Epithelial cell of umbilical artery (primary cell): ENCODE measurements at places on chromosomes 7 and 10. TPM values are rescaled to one million over a fixed set of nuclear protein-coding genes. Genes with fewer than 3 reads are reported as not detected.

The CYP26A1 gene
- 0.76 TPM in 1 of 2 replicates, not detected in the other for total RNA-seq

The STX1A gene
- 7.4 and 21.1 TPM in 2 replicates for total RNA-seq

The FOXP2 gene
- total RNA-seq = 0.61 and 0.65 TPM in 2 replicates

The MINDY3 gene
- total RNA-seq = 26.1 and 27.0 TPM in 2 replicates

The SLC18A3 gene
- not detected in 2 replicates for total RNA-seq

The EBLN1 gene
- not detected in 2 replicates for total RNA-seq

The HECTD2 gene
- 3.9 and 7.3 TPM in 2 replicates for total RNA-seq

The PRF1 gene
- total RNA-seq = not detected in 2 replicates

The BBIP1 gene
- total RNA-seq = 23.4 and 36.9 TPM in 2 replicates

The CPA2 gene
- total RNA-seq = not detected in 2 replicates

The FGFR2 gene
- total RNA-seq = 0.30 and 0.32 TPM in 2 replicates

The PLCE1 gene
- under 0.01 TPM in 2 replicates for total RNA-seq

The OR2A1 gene
- under 0.01 TPM in 2 replicates for total RNA-seq

The TRDMT1 gene
- total RNA-seq = 6.2 and 7.3 TPM in 2 replicates

The GBX1 gene
- not detected in 2 replicates for total RNA-seq

The TSPAN13 gene
- total RNA-seq = 13.1 and 32.5 TPM in 2 replicates

The ZNF488 gene
- total RNA-seq = not detected in 2 replicates

The PHYHIPL gene
- under 0.01 TPM in 1 of 2 replicates, not detected in the other for total RNA-seq

The KIAA1217 gene
- 1.1 and 2.6 TPM in 2 replicates for total RNA-seq

The A1CF gene
- not detected in 2 replicates for total RNA-seq

The UCMA gene
- total RNA-seq = not detected in 2 replicates

The SEC61A2 gene
- total RNA-seq = 3.2 and 13.7 TPM in 2 replicates

The ANKRD30A gene
- total RNA-seq = not detected in 2 replicates

The NKX2-3 gene
- 4.4 and 5.2 TPM in 2 replicates for total RNA-seq

The VSTM2A gene
- total RNA-seq = not detected in 2 replicates

The OR6V1 gene
- total RNA-seq = not detected in 2 replicates

The POT1 gene
- 36.1 and 39.4 TPM in 2 replicates for total RNA-seq

The ASB10 gene
- total RNA-seq = not detected in 2 replicates
